NCI-H2081 treated with DMSO at 0.1 percent for 48 hours (cell line): ENCODE measurements at places on chromosomes 5 and 9.

DNA sequence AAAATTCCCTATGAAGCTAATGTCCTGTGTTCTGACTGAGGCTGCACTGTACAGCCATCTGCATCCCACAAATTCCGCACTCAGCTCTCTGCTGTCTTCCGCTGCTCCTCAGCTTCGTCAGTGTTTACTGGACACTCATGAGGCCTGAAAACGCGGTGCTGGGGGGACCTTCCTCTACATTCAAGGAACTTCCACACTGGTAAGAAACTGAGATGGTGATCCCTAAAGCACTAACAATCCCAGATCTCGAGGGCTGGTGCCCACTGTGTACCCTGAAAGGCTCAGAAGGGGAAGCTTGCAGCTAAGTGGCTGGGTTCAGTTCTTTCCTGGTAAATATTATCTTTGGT lies 117.9 kb downstream of the NRG2 start:
- DNase-seq: no peak

- DNase-seq: no peak
Measured at GRCh38 chr9:76374783-76375559, 19.3 kb downstream of the RFK start.

DNA sequence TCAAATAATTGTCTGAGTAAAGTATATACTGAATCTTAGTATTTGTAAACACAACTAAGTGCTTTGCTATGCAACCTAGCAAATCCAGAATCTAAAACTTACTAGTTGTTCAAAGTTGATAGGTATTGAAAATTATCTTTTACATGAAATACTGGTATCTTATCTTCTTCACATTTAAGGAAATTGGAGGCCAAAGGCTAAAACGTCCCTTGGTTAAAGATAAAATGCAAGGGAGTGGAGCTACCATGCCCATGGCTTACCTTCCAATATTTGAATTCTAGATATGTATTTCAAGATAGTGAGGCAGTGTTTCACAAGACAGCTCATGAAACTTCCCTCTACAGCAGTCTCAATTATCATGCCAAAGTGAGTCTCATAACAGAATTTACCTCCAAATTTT lies 373.5 kb downstream of the KIAA0825 start:
- no peak for DNase-seq

GRCh38 chr5:119171686-119172085 lies 100.8 kb downstream of the DMXL1 start:
- no peak for DNase-seq

DNA sequence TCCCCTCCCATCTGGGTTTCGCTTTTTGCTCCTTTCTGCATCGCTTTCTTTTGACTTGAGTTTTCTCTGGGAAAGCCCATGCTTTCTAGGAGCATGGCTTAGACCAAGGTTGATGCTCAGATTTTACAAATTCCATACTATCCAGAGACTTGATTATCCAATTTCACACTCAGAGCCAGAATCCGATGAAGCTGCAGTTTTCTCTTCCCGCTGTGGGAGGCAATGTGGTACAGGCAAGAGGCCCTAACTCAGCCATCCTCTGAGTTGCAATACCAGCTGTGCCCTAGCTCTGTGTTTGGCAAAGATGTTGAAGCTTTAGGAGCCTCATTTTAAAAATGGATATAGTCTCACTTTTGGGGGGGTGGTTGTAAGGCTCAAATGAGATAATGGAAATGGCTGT lies 85.1 kb downstream of the BRINP1 start:
- no peak for DNase-seq

- no peak for DNase-seq
Measured at GRCh38 chr9:93592643-93593021, 16.2 kb downstream of the PHF2 start.

DNA sequence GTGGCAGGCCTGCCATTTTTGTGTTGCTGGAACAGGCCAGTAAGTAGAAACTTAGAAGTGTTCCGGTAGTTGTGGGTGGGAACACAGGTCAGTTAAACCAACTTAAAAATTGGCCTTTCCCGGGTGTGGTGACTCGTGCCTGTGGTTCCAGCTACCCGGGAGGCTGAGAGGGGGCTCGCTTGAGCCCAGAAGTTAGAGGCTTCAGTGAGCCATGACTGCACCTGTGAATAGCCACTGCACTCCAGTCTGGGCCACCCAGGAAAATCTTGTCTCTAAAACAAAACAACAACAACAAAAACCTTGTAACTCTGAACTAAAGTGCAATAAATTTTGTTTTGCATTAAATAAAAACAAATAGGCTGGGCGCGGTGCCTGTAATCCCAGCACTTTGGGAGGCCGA lies 1.4 kb upstream of the NHP2 start:
- no peak for DNase-seq

DNA sequence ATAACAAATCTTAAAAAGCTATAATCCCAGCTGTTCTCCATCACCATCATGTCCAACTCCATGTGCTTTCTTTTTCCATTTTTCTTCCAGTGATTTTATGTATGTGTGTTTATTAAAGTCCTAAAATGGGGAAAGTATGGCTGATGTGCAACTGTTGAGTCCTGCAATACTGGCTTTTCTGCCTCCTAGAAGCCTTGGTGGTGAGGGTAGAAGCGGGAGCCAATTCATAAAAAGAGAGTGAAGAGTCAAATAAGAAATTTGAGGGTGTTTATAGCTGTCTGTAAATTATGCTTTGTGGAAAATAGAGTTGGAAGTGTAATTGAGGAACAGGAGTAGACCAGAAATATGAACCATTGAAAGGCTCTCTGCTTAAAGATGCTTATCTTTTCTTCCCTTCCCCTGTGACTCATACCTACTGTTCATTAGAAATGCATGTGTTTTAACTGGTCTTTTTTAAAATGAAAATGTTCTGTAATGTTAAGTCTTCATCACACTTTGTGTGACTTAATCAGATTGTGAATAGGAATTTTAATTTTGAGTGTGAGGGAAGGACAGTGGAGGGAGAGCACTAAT lies 80.1 kb downstream of the ZCCHC7 start:
- DNase-seq: no peak

- DNase-seq: no peak
Measured at GRCh38 chr5:5209089-5209488, 69.0 kb downstream of the ADAMTS16 start.

- no peak for DNase-seq
Measured at GRCh38 chr5:151134228-151134627, 23.4 kb downstream of the ANXA6 start.

- DNase-seq: no peak
Measured at GRCh38 chr5:158563760-158564390, 535.8 kb downstream of the EBF1 start.

GRCh38 chr9:3768712-3769457 lies 243.1 kb upstream of the RFX3 start:
- DNase-seq: no peak

DNA sequence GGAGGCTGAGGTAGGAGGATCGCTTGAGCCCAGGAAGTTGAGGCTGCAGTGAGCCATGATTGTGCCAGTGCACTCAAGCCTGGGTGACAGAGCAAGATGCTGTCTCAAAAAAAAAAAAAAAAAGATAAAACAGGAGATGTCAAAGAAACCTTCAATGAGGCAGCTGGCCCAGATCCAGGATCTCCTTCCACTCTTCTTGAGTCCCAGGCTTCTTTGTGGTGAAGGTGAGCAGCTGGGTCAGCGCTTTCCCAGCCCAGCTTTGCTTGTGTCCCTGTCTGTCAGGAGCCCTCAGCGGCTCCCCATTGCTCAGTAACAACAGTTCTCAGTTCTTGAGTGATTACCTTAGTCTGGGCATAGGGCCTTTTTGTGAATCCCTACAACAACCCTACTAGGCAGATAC lies 69.4 kb upstream of the PSD2 start:
- no peak for DNase-seq
